ENCODE measurements at places on chromosomes 3 and 15.

DNA sequence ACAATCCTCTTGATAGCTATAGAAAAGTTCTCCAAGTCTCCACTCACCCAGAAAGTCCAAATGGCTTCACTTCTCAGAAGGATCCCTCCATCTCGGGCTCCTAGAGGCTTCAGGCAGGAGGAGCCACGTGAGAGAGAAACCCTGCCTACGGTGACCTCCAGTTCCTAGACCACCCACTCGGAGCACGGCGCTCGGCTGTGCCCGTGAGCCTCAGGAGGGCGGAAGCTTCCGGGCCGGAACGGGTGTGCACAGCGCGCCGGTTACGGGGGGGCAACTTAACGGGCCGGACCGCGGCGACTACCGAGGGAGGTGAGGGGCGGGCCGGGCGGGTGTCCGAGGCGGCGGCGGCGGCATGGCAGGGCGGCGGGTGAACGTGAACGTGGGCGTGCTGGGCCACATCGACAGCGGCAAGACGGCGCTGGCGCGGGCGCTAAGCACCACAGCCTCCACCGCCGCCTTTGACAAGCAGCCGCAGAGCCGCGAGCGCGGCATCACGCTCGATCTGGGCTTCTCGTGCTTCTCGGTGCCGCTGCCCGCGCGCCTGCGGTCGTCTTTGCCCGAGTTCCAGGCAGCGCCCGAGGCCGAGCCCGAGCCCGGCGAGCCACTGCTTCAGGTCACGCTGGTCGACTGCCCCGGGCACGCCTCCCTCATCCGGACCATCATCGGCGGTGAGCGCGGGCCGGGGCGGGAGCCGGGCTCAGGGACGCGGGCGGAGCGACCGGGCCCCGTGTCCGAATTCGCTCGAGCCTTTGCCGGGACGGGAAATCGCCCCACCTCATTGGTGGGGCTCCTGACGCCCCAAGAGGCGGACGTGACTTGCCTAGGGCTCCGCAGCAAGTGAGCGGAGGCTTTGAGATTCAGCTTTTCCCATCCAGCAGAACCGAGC, at the start of gene EEFSEC:
TSS of gene EEFSEC (plus strand) at position 326 of the 886 bp plus-strand sequence. CDS start at position 353, 27 bp downstream.
- DNase-seq = peak; percentile 76

DNA sequence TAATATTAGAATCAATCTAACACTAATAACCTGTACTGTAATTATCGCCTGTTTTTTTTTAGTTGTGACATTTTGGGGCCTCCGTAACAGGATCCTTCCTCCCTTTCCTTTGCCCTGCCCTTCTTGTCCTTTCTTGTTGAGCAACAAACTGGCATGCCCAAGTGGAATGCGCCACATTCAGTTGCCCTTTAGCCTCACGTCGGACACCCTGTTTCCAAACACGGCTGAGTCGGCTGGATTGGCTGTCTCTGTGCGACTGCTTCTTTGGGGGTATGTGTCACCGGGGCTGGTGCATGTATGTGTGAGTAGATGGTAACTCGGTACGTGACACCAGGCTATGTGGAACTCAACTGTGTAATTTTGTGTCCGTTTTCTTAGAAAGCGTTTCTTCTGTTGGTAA, 24.1 kb downstream of the TRAK1 start:
- DNase-seq = peak; percentile 47

- no peak for DNase-seq
Observed at GRCh38 chr15:94162939-94163338, 68.4 kb upstream of the MCTP2 start.

DNA sequence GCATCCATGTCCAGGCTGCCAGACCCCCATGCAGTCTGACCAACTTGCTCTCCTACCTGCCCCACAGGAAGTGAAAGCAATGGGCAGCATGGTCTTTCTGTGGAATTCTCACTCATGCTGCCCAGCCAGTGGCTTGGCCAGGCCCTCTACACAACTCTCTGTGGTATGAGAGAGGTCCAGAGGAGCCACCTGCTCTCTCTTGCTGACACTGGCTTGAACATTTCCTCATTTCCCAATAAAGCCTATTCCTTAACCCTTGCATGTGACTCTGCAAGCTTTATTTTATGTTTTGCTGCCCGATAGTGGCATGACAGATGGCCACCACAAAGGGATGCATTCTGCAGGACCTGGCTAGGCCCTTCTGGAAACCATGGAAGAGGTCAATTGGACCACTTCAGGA, 53.8 kb downstream of the CCR1 start:
- DNase-seq = no peak

DNA sequence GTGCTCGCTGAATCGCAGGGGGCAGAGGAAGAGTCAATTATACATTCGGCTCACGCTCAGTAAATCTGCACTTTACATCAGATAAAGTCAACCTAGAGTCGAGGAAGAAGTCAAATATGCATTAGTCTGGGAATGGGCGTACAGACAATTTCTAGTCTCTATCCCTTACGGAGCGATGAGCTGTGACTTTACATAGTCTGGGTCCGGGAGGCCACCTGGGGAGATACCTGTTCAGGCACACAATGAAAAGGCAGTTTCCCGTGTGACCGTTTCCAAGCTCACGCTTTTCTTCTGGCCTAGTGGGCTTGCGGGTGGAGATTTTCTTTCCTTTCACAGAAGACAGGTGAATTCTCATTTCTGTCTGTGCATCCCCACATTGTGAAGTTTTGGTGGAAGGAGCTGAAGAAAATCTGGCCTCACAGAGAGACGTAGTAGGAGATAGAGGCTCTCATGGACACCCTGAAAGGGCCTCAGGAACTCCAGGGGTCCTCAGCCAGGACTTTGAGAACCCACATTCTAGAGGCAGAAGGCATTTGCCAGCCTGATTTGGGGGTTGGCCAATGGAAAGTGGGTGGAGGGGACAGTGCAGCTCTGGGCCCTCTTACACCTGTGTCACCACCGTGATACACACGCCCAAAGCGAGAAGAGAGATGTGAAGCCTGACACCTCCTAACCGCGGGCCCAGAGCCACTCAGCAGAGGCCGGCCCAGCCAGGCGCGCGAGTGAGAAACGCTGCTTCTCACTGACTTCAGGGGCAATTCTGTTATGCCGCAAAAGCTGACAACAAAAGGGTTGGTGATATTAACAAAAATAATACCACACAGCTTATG, 10.7 kb upstream of the OCA2 start:
- DNase-seq = no peak

GRCh38 chr3:140924097-140924873, 17.4 kb upstream of the SLC25A36 start:
- DNase-seq = no peak

DNA sequence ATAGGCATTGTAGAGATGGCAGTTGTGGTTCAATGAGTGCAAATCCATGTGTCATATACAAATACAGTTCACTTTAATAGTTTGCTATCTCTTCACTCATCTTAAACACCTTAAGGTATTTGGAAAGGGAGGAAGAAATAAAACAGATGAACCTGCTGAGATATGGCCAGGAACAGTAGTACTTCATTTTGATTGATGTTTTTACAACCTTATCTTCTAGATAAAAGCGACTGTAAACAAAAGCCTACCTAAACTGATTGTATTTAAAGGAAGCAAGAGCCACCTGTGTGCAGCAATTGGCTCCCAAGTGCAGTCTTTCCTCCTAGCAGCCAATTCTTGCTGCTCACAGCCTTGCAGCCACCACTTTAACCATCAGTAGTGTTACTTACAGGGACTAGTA, 217.7 kb downstream of the CDIN1 start:
- no peak for DNase-seq

DNA sequence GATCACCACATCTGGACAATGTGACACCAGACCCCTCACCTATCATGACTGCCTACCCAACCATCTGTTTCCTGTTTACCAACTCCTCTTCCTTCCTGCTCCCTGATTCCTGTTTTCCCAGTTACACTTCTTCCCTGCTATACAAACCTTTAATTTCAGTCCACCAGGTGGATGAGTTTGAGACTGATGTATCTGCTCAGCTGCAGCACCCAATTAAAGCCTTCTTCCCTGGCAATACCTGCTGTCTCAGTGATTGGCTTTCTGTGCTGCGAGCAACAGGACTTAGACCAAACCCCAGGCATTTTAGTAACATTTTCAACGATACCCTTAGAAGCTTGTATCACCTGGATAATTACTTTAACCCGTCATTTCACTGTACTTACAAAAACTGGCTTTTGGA, 968.2 kb upstream of the NR2F2 start:
- no peak for DNase-seq

GRCh38 chr15:26224266-26224665, 361.1 kb upstream of the ATP10A start:
- no peak for DNase-seq

GRCh38 chr3:79027593-79027992, 740.2 kb downstream of the ROBO1 start:
- no peak for DNase-seq

Measured in fibroblast of gingiva (primary cell).